ENCODE measurements at places on chromosomes 7 and 10.
A peak's percentile ranks its signal among the peaks of the same experiment; 100 is the strongest.

DNA sequence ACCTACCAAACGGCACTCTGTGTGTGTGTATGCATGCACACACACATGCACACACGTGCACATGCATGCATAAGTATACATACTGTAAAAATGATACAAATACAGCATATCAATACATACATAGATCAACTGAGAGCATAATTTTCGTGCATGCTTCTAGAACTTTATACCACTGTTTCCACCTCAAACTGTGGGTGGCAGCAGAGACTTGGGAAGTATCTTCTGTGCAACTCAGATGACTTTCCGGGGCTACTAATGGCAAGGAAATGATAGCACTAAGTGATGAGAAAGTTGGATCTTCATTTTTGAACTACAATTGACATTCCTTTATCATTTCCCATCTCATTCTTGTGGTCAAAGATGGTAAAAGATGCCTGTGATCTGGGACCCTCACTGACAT is 570.7 kb downstream of the REEP3 start:
- H3K4me1 ChIP-seq: no peaks in the 10 kb centered on the region
- H3K4me3 ChIP-seq: no peak overlapping the region
- H3K27me3 ChIP-seq: no peaks in the 10 kb centered on the region
- H3K27ac ChIP-seq: no peak overlapping the region
- DNase-seq: peak; percentile 52

DNA sequence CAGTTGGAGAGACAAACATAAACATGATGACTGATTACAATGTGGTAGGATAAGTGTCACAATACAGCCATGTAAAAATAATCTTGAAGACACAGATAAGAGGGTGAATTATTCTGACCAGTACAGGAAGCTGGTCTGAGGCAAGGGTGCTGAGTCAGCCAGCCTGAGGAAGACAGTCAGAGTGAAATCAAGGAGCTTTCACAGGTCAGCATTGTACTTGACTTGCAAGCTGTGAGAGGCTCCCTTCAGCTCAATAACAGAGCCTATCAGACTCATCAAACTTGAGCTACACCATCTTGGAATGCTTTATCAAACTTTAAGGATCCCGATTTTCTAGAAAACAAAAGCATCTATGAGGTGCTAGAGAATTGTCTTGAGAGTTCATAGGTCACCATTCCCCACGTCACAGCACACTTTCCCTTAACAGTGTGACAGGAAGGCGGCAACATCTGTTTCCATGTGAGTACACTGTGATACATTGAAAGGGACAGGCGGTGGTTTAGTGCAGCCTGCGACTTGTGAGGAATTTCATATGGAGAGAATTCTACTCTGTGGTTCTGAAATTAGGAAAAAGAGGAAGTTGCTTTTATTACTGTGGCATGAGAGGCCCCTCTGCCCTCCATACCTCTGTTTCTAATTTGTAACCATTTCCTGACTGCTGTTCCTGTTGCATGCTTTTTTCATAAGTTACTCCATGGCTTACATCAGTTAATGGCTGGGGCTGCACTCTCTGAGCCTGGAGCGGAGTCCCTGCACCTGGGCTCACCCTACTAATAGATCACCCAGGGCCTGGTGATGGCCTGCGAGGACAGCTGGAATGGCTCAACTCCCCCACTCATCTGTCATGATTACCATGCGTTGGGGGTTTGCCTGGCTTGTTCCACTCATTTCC is 417.1 kb downstream of the SUGCT start:
- no peak for DNase-seq
- no peaks in the 10 kb centered on the region for H3K4me1 ChIP-seq
- no peaks in the 10 kb centered on the region for H3K27me3 ChIP-seq
- H3K27ac ChIP-seq: no peak overlapping the region
- H3K4me3 ChIP-seq: no peak overlapping the region

- H3K27me3 ChIP-seq: no peaks in the 10 kb centered on the region
- no peak overlapping the region for H3K4me3 ChIP-seq
- peaks cover 4% of the 10 kb centered on the region for H3K4me1 ChIP-seq
- no peak for DNase-seq
Measured at GRCh38 chr10:72386916-72387586, 32.3 kb upstream of the DNAJB12 start.

- no peaks in the 10 kb centered on the region for H3K27me3 ChIP-seq
- no peaks in the 10 kb centered on the region for H3K4me1 ChIP-seq
- DNase-seq: no peak
- no peak overlapping the region for H3K4me3 ChIP-seq
Measured at GRCh38 chr10:90293616-90294015, 564.2 kb downstream of the HTR7 start.

DNA sequence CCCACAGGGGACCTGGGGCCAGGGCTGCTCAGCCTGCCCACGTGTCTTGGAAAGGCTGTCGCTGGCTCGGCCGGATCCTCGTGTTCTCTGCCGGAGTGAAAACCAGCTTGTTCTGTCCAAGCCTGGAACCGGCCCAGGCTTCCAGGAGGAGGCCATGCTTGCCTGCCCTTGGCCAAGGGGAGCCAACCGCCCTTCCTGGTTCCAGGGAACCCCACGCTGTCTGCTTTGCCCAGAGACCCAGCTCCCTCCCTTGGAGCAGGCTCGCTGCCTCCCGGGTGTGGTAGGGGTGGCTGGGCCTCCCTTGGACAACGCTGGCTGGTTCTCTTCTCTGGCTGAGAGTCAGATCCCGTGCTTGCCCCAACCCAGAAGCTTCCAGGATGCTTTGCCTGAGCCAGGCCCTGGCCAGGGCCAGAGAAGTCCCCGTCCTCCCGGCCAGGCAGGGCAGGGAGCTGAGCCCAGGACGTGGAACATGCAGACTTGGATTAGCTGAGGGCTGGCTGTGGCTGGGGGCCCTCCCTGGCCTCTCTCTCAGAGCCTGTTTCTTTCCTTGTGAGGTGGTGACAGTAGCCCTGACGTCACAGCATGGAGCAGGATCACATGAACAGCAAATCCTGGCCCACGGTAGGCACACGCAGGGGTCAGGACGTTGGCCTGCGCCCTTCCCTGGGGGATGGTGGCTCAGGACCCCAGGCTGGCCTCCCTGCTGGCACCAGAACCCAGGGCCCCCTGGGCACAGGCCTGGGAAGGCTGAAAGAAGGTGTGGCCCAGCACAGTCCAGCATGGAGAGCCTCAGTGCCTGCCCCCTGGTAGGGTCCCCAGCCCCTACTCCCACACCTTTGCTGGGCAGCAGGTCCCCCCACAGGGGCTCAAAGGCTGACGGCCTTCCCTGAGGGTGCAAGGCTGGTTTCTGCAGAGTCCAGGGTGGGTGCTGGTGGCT is 67.5 kb downstream of the PWWP2B start:
- H3K27ac ChIP-seq: no peak overlapping the region
- H3K36me3 ChIP-seq: no peaks in the 10 kb centered on the region
- H3K4me3 ChIP-seq: no peak overlapping the region
- H3K27me3 ChIP-seq: peaks cover 1% of the 10 kb centered on the region

- H3K4me1 ChIP-seq: peaks cover 17% of the 10 kb centered on the region
- no peaks in the 10 kb centered on the region for H3K36me3 ChIP-seq
- no peak overlapping the region for H3K27ac ChIP-seq
- no peaks in the 10 kb centered on the region for H3K27me3 ChIP-seq
Measured at GRCh38 chr10:34145715-34146114, 669.4 kb downstream of the PARD3 start.

GRCh38 chr10:92552310-92552709 is 21.6 kb downstream of the IDE start:
- no peaks in the 10 kb centered on the region for H3K4me1 ChIP-seq
- H3K4me3 ChIP-seq: no peak overlapping the region
- no peak overlapping the region for H3K27ac ChIP-seq
- DNase-seq: no peak

- peaks cover 12% of the 10 kb centered on the region for H3K4me1 ChIP-seq
- H3K27ac ChIP-seq: no peak overlapping the region
- H3K4me3 ChIP-seq: no peak overlapping the region
Measured at GRCh38 chr7:124029396-124030188, 3.3 kb downstream of the TMEM229A start.

- DNase-seq: no peak
- H3K4me3 ChIP-seq: no peak overlapping the region
- H3K36me3 ChIP-seq: no peaks in the 10 kb centered on the region
- no peak overlapping the region for H3K27ac ChIP-seq
- no peaks in the 10 kb centered on the region for H3K4me1 ChIP-seq
- no peaks in the 10 kb centered on the region for H3K27me3 ChIP-seq
Measured at GRCh38 chr7:167090-167855, 25.1 kb upstream of the FAM20C start.

- H3K27me3 ChIP-seq: no peaks in the 10 kb centered on the region
- no peak overlapping the region for H3K4me3 ChIP-seq
- no peak overlapping the region for H3K27ac ChIP-seq
Measured at GRCh38 chr10:16799621-16800020, 17.6 kb downstream of the RSU1 start.

- no peaks in the 10 kb centered on the region for H3K27me3 ChIP-seq
- H3K27ac ChIP-seq: no peak overlapping the region
- H3K4me3 ChIP-seq: no peak overlapping the region
- H3K36me3 ChIP-seq: no peaks in the 10 kb centered on the region
- DNase-seq: no peak
Measured at GRCh38 chr10:76021398-76021797, 590.0 kb downstream of the LRMDA start.

DNA sequence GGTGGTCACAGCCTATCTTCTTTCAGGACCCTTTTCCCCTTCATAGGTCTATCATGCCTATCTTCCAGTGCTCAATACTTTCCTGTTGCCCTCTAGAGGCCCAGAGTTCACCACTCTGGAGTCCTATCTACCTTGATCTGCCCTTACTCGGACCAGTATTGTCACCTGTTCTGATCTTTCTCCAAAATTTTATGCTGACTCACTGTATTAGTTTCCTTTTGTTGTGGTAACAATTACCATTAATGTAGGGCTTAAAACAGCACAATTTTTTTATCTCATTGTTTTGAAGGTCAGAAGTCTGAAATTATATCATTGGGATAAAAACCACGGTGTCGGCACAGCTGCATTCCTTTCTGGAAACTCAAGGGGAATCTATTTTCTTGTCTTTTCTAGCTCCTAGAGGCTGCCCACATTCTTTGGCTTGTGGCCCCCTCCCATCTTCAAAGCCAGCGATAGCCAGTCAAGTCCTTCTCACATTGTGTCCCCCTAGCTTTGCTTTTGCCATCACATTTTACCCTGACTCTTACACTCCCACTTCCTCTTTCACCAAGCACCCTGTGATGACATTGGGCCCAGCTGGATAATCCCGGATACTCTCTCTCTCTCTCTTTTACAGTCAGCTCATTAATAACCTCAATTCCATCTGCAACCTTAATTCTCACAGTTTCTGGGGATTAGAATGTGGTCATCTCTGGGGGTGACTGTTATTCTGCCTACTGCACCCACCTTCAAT is 54.6 kb downstream of the TFAM start:
- no peak for DNase-seq
- H3K36me3 ChIP-seq: no peaks in the 10 kb centered on the region
- no peak overlapping the region for H3K27ac ChIP-seq
- H3K4me1 ChIP-seq: peaks cover 4% of the 10 kb centered on the region

DNA sequence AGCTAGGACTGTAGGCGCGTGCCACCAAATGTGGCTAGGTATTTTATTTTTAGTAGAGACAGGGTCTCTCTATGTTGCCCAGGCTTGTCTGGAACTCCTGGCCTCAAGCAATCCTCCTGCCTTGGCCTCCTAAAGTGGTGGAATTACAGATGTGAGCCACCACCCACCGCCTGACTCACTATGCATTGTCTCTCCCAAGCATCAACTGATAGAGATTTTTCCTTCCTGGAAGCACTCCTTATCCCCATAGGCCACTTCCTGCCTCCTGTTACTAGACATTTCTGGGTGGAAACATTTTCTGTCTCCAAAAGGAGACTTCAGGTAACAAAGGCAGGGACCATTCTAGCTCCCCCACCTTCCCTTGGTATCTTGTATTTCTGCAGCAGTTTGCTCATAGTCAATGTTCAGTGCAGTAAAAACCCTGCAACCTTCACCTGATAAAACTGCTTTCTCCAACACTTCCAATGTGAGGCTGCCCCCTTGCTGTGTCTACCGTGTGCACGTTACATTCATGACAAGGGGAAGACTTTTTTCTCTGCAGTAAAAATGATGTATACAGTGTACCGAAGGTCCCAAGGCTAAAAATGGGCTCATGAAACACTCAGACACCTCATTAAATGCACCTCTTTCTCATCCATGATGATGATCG is 84.9 kb downstream of the NHLRC2 start:
- H3K27ac ChIP-seq: no peak overlapping the region
- DNase-seq: no peak
- H3K36me3 ChIP-seq: no peaks in the 10 kb centered on the region
- no peaks in the 10 kb centered on the region for H3K27me3 ChIP-seq

DNA sequence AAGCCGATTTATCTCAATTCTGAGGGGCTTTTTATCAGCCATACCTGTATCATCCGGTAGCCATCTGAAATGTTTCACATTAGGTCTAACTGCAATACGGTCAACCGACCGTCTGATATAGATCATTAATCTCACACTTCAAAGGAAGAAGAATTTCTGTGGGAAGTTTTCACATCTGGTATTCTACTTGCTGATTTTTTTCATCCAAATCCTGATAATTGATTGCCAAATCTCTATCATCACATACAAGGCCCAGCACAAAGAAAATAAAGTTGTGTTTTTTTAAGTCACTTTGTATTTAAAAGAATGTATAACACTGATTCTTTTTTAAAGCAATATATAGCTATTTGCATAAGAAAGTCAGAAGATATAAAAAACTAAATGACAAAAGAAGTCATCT is 132.3 kb downstream of the DKK1 start:
- no peak overlapping the region for H3K4me3 ChIP-seq
- H3K4me1 ChIP-seq: peaks cover 19% of the 10 kb centered on the region
- H3K36me3 ChIP-seq: no peaks in the 10 kb centered on the region
- no peak overlapping the region for H3K27ac ChIP-seq
- H3K27me3 ChIP-seq: no peaks in the 10 kb centered on the region

GRCh38 chr7:131633342-131633843 is 77.0 kb upstream of the PODXL start:
- no peak overlapping the region for H3K27ac ChIP-seq
- H3K36me3 ChIP-seq: no peaks in the 10 kb centered on the region
- H3K27me3 ChIP-seq: no peaks in the 10 kb centered on the region
- DNase-seq: no peak
- peaks cover 4% of the 10 kb centered on the region for H3K4me1 ChIP-seq

DNA sequence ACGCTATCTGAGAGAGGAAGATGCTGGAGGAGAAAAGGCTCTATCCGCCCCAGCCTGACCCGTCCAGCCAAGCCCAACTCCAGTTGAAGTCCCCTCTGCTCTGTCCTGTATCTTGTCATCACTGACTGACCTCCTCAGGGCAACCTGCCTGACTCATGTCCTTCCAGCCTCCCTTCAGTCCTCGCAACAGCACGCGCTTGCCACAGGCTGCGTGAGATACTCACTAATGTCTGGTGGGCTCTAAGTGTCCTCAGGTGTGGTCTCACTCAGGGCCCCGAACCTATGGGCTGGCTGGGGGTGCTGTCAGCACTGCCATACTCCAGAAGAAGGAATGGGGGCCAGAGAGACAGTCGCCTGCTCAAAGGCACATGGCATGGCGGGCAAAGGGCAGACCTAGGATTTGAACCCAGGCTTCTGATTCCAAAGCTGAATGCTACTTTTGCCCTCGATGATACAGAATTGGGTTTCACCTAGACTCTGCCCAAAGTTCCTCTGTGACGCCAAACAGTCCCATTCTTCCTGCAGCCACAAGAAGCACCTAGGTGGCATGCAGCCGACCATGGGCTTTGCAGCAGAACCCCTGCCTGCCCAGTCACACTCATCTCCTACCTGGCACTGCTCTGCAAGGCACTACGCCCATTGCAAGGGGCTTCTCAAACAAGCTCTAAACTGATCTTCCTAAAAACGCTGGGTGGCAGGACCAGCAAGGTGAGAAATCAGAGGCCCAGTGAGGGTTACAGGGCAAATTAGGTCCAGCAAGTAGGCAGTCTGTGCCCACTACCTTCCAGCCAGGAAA is 8.5 kb downstream of the FAM53B start:
- H3K27ac ChIP-seq: no peak overlapping the region
- H3K4me1 ChIP-seq: peaks cover 24% of the 10 kb centered on the region
- DNase-seq: no peak
- H3K36me3 ChIP-seq: no peaks in the 10 kb centered on the region
- H3K4me3 ChIP-seq: no peak overlapping the region
